GM19239 (cell line): ENCODE measurements at places on chromosomes 13 and 19.

GRCh38 chr19:33063753-33064457 lies 783 bp downstream of the RHPN2 start:
- DNase-seq, result no peak

DNA sequence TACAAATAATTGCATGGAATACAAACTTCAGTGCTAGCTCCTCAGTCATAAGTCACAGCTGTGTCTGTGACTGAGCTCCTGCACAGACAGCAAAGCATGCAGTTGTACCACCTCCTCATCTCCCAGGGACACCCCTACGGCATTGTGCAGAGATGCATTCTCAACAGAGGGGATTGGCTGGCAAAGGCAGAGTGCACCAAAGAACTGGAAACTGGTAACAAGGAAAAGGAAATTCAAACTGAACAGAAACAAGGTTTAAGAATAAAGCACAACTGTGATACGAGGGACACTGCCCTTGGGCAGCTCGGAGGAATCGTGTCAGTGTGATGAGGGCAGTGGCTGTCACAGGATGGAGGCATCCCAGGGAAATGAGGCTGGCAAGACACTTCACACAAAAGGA lies 126.1 kb upstream of the SOX1 start:
- no peak for DNase-seq

DNA sequence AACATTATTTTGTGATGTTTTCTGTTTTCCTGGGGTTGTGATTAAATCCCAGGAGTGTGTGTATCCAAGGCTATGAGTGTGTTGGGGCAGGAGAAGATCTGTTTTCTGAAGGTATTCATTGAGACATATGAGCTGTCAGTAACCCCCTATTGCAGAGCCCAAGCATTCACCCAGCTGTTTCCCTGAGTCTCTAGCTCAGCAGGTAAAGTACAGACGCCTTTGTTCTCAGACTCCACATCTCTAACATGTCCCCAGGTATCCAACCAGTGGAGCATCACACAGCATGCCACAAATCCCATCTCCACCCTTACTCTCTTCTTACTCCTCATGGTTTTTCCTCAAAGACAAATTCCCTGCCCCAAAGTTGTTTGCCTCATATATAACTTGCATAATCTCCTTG lies 213.6 kb downstream of the PCDH20 start:
- no peak for DNase-seq

DNA sequence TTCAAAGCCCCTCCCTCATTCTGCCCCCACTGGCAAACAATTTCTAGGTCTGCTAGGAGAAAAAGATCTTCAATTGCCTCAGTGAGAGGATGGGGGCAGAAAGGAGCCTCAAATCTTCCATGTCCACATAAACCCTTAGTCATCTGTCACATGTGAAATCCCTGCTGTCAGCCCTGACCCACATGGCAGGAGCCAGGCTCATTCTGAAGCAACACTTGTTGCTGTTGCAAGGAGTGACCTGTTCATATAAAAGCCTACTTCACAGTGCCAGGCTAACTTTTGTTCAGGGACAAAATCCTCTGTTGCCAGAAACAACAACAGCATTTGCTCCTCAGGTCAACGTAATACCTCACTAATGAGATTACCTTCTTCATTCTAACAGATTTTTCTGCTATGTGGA lies 70.5 kb downstream of the IRS2 start:
- DNase-seq, result no peak

DNA sequence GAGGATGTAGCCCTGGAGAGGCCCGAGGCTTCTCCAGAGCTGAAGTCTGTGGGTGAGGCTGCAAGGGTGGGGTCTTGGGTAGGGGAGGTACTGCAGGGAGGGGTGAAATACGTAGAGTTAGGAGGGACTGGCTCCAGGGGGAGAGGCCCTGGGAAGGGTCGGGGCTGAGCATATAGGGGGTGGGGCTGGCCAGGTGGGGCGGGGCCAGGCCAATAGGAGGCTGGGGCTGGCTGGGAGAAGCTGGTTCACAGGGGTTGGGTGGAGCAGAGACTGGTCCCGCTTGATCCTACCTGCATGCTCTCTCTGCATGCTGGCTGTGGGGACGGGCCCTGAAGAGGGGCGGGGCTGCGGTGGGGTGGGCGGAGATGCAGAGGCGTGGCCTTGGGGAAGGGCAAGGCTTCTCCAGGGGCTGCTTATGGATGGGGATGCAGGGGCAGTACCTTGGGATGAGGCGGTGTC lies 51.9 kb downstream of the CELF5 start:
- no peak for DNase-seq

- DNase-seq, result no peak
Observed at GRCh38 chr13:44244288-44244687, 129.3 kb upstream of the SERP2 start.

DNA sequence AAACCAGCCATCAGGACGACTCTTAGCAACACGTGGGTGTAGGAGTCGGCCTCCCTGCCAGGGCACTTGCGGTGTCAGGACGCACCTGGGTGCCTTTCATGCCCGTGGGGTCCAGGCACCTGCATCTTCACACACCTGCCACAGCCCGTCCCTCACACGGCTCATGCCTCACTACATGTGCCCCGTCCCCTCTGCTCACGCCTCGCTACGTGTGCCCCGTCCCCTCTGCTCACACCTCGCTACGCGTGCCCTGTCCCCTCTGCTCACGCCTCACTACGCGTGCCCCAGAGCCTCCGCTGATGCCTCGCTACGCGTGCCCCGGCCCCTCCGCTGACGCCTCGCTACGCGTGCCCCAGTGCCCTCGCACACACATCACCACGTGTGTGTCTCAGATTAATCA lies 58.0 kb upstream of the F7 start:
- no peak for DNase-seq

DNA sequence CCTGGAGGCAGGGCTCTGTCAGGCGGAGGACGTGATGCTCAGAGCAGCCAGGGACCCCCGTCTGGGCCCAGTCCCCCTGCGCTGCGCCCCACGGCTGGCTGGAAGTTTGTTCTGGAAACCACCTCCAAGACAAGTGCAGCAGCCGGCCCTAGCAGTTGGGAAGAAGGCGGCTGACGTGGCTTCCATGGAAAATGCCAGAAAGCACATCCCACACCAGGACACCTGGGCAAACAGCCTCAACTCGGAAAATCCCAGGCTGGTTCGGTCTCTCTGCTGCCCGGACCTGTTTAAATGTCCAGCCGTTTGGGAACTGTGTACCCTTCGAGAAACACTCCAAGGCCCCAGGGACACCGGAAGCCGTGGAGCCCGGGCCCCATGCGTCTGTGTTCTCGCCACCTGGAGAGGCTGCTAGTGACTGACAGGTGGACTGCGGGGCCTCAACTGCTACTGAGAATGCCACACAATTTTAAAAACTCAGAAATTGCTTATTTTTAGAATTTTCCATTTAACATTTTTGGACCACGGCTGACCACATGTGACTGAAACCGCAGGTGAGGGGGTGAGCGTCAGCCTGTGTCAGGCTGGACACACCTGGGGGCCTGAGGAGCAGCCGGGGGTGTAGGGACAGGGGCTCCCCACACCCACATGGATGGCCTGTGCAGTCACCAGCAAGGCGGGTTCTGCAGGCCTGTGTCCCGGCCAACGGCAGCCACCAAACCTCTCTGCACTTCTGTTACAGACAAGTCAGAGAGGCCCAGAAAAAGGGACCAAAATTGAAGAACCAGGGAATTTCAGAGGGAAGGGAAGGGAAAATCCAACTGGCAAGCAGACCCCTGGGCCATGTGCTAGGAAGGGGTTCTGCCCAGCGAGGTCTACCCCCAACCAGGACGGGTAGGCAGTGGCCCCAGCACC lies 31.7 kb downstream of the RASA3 start:
- peak; percentile 53 for DNase-seq

DNA sequence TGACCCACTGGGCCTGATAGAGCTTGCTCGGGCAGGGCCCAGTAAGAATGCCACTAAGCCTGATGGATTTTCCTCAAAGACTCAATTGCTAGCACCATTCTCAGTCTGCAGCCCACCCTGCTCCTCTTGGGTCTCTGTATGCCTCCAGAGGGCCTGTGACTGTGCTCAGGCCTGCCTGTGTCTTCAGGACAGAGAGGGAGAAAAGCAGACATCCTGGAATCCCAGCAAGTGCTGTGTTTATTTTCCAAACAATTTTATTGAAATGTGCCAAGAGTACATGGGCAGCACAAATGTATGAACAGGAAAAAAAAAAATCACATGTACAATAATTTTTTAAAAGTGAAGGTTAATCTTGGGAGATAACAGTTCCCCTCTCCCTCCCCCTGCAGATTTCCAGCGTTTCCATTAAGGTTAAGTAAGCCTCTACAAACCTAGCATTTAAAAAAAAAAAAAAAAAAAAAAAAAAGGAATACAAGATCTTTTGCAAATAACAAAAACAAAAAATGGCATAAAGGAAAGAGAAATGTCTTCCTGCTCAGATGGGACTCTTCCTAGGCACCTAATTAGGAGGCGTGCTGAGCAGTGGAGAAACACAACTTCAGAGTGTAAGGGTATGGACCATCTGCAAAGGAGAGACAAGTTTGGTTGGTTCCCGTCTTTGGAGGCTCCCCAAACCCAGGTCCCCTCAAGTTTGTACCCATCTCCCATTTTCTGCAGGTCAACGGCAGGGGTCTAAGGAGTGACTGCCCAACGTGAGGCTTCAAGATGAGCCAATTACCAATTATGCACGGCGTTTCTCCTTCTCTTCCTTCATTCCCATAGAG lies 4.8 kb upstream of the ECH1 start:
- no peak for DNase-seq

- DNase-seq, result no peak
Observed at GRCh38 chr13:102536196-102536595, 60.6 kb upstream of the TPP2 start.

DNA sequence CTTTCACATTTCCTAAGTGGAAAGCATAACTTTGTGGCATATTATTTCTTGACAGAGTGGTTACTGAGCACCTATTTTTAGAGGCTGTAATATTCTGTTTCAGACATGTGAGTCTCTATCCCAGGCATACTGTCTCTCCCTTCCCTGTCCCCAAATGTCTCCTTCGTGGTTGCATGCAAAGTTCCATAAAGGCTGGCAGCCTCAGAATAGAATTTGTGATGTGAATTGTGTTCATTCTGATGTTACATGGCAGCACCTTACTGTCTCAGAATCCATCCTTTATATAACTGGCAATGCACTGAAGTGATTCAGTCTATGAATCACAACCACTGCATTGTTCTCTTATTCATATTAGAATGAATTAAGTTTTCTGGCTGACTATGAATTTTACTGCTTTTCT lies 89.0 kb upstream of the SLC7A1 start:
- DNase-seq, result no peak

DNA sequence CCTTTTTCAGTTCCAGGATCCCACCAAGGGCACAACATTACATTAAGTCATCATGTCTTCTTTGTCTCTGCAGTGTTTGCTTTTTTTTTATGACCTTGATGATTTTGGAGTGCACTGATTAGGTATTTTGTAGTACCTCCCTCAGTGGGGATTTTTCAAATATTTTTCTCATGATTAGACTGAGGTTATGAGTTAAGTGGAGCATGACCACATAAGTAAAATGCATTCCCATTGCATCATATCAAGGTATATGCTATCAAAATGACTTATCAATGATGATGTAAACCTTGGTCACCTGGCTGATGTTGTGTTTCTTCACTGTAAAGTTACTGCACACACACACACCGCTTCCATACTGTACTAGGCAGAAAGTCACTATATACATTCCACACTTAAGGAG lies 96.7 kb upstream of the TRPC4 start:
- DNase-seq, result no peak

GRCh38 chr19:6267552-6268381 lies 12.0 kb downstream of the MLLT1 start:
- DNase-seq, result no peak

GRCh38 chr13:62337109-62337880 lies 921.6 kb upstream of the PCDH20 start:
- no peak for DNase-seq

DNA sequence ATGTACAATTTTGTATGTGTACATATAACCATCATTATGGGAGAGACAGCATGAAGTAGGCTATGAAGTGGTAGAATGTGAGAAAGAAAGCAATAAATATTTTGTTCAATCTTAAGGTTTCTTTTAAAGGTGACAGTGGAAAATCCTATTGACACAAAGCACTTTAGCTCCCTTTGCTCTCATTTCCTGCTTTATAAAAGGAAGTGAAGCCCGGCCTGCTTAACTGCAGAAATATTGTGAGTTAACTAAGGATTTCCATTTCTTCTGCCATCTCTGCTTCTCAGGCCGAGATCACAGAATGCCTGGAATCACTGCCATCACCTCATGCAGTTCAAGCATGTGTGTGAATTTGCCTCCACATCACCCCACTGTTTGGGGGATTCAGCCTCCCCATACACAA lies 83.5 kb downstream of the FRY start:
- no peak for DNase-seq

GRCh38 chr19:30682146-30682998 lies 310.2 kb downstream of the ZNF536 start:
- no peak for DNase-seq

DNA sequence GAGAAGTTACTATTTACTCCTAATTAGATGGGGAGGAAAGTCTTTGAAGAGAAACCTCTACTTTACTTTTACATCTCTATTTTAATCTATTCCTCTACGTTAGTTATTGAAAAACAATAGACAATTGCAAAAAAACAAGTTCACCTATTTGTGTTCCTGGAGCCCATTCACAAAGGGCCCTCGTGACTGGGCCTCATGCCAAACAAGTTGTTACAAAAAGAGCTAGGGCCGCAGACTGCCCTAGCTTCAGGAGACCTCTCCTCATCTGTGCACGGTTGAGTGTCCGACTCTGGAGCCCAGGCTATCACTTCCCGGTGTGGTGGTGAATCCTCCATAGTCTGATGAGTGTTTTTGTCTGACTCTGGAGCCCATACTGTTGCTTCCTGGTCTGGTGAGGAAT lies 190.9 kb downstream of the ZNF486 start:
- no peak for DNase-seq

DNA sequence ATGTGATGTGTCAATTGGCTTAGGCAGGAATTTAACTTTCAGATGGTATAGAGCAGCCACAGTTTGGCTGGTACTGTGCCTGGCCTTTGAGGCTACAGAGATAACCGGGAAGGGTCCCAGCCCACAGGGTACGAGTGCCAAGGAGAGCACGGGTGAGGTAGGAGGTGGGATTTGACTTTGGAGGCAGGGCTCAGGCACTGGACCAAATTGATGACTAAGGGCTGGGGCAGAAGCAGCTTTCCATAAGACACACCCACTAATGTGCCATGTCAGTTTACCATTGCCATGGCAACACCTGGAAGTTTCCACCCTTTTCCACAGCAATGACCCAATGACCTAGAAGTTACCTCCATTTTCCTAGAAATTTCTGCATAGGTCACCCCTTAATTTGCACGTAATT lies 466.2 kb downstream of the TSHZ3 start:
- DNase-seq, result no peak

GRCh38 chr13:63605962-63606361 lies 2190.3 kb upstream of the PCDH20 start:
- DNase-seq, result no peak

DNA sequence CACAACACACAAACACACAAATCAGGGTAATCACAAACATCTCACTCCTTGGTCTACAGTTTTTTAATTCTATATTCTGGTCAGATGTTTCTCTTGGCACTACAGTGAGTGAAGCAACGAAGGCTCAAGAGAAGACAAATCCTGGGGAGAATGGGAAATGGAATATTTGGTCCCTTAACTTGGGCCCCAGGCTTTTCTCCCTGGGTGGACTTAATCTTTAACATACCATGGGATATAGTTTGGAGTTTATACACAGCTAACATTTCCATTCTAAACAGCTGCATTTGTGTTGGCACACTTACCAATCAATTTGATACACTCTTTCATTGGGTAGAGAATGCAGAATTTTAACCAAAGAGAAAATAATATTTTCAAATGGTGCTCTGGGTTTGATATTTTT lies 1132.6 kb upstream of the SLC10A2 start:
- DNase-seq, result no peak

GRCh38 chr13:32936716-32937115 lies 79.5 kb upstream of the KL start:
- DNase-seq, result no peak

- DNase-seq, result no peak
Observed at GRCh38 chr19:38264486-38265212, at the start of gene SPINT2. Gene SPINT2 (plus strand): TSS chr19:38264573. CDS start chr19:38264893, 320 bp downstream.
